Activated CD4-positive, alpha-beta T cell treated with anti-CD3 and anti-CD28 coated beads, Interleukin-2, amount 50 U/mL, for 1 hour (primary cell): ENCODE measurements at places on chromosomes 4 and X.

- no peak for DNase-seq
These were observed 97.3 kb upstream of the HPRT1 start for GRCh38 chrX:134362560-134363089.

DNA sequence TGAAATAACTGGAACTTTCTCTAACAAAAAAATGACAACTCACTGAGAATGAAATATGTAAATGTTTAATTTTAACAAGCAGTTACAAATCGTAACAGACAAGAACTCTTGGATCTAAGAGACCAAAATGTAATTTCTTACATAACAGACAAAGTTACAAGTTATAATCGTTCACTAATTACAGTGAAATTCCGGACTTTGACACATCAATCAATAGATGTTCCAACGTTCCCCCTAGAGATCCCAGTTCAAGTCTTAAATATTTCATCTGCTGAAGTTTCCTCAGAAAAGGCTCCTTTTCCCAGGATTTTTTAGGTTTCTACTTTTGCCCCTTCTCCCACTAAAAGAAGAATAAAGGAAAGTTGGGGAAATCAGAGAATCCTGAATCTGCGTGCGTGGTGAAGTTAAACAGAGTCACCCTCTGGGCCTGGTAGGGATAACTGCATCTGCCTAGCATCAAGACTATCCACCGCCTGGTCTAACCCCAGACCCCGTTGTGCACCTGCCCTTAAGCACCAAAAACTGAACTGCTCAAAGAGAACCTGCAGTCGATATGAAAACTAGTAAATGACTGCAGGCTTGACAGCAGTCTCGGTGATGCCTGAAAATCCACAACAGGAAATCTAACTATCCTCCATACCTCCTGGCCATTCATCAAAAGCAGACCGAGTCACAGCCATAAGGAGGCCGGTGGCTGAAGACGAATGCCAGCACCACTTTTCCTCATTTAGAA lies 2.3 kb downstream of the IRF2 start:
- DNase-seq, result no peak

DNA sequence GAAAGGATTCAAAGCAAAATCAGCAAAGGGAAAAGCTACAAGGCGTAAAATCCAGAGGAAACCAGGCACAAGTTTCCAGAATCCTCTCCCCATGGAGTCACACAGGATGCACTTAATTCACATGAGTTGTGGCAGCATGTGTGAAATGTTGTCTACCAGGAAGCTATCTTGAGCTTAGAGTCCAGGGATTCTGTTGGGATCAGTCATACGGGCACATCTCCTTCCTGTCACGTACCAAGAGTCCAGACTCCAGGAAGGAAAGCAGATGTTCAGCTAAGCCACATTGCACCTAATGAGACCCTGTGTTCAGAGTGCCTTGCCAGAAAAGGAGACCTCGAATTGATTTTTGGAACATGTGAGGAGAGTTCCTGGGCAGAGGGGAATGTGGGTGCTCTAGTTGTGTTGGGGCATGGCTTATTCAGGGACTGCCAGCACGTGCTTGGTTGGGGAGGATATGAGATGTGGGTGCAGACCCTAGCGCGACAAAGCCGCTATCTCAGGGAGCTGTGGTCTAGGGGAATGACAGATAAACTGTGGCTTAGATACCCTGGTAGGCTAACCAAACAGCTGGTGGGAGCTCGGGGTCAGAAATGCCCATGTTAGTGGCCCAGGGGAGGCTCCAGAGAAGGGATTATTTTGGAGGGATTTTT lies 70.0 kb downstream of the EVC start:
- no peak for DNase-seq

- no peak for DNase-seq
These were observed 4.0 kb upstream of the PDGFRA start for GRCh38 chr4:54224996-54225597.
